ENCODE measurements at places on chromosomes 7 and 10.
A peak's percentile ranks its signal among the peaks of the same experiment; 100 is the strongest.

- no peak for DNase-seq
Measured at GRCh38 chr7:11749629-11750028, 82.4 kb downstream of the THSD7A start.

GRCh38 chr10:102230861-102231356 lies 4.8 kb downstream of the ELOVL3 start:
- peak; percentile 22 for DNase-seq

DNA sequence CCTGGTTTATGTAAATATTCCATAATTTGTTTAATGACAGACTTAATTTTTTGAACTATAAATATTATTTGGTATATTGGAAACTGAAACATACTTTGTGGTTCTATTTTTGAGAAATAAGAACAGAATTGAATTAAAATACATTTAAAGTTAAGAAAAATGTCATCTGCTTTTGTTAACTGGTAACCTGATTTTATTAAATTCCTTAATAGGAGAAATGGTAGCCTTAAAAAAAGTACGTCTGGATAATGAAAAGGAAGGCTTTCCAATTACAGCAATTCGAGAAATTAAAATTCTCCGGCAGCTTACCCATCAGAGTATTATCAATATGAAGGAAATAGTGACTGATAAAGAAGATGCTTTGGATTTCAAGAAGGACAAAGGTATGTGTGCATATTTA lies 51.6 kb downstream of the CDK13 start:
- DNase-seq, result no peak

- DNase-seq, result no peak
Measured at GRCh38 chr7:16465469-16466361, at the start of gene SOSTDC1. Gene SOSTDC1, minus strand, starts transcription at chr7:16465738. Its CDS starts 70 bp downstream, at chr7:16465668.

DNA sequence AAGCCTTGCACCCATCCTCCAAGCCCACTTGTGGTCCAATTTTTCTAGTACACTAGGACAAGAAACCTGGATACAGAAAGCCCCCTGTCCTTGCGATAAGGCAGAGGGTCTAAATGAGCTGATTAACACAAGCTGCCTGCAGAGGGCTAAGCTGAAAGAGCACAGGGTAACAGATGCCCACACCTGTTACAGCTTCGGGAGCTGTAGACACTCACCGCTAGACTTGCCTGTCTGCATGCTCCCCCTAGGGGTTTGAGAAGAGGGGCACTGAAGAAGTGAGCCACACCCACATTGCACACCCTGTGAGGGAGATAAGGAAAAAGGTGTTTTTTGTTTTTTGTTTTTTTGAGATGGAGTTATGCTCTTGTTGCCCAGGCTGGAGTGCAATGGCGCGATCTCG lies 386.5 kb upstream of the AUTS2 start:
- DNase-seq, result no peak

- DNase-seq, result no peak
Measured at GRCh38 chr7:37282927-37283326, 165.7 kb downstream of the ELMO1 start.

DNA sequence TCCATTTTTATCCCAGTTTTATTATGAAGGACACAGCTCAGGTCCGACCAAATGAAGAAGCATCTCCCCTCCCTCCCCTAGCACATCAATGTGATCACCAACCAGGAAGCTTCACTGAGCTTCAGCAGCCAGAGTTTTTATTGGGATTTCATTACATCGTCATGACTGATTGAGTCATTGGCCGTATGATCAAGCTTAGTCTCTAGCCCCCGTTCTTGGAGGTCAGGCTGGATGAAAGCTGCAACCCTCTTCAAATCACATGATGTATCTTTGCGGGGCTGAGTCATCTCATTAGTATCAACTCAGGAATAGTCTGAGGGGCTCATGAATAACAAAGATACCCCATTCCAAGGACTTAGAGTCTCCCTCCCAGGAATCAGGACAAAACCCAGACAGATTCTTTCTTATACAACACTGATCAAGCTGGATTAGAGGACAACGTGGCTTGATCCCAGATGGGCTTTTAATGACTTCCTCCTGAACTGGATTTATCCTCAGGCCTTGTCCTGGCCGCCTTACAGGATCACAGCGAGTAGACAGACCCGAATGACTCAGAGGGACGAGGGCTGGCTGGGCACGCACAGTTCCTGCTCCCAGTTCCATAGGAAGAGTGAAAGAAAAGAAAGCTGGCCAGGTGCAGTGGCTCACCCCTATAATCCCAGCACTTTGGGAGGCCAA lies 14.5 kb downstream of the LIMK1 start:
- DNase-seq, result no peak

DNA sequence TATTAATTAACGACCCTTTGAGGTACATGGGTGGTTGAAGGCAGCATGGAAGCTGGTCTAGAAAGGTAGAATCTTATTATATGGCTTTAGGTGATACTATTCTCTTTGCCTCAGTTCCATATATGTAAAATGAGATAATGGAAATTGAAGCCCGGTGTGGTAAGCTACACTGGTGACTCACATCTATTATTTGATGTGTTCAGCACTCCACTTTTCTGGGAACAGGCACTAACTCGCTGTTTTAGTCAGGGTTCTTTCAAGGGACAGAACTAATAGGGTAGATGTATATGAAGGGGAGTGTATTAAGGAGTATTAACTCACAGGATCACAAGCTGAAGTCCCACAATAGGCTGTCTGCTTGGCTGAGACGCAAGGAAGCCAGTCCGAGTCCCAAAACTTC lies 4.4 kb upstream of the TRUB1 start:
- DNase-seq, result no peak

- no peak for DNase-seq
Measured at GRCh38 chr7:10685040-10685439, 288.6 kb upstream of the PHF14 start.

- no peak for DNase-seq
Measured at GRCh38 chr7:90188281-90188680, 23.3 kb upstream of the STEAP2 start.

DNA sequence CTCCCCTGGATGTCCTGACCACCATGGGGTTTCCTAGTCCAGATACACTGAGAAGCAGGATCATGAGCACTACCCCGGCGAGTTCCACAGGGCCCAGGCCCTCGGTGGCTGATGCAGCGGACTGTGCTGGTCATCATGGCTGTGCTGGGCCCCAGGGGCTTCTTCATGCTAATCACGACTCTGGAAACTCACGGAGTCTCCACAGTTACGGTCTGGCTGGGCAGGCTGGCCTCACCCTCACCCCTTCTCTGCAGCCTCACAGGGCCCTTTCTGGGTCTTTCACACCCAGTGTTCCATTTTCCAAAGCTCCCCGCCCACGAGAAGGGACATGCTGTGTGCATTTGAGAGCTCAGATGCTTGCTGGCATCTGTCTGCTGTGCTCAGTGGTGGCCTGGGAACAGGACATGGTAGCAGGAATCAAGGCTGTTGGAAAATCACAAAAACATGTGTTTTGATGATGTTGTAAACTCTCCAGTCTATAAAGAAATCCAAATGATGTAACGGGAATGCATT lies 119.0 kb downstream of the PTPN20 start:
- DNase-seq, result no peak

- no peak for DNase-seq
Measured at GRCh38 chr10:25492680-25493079, 317.9 kb downstream of the GPR158 start.

DNA sequence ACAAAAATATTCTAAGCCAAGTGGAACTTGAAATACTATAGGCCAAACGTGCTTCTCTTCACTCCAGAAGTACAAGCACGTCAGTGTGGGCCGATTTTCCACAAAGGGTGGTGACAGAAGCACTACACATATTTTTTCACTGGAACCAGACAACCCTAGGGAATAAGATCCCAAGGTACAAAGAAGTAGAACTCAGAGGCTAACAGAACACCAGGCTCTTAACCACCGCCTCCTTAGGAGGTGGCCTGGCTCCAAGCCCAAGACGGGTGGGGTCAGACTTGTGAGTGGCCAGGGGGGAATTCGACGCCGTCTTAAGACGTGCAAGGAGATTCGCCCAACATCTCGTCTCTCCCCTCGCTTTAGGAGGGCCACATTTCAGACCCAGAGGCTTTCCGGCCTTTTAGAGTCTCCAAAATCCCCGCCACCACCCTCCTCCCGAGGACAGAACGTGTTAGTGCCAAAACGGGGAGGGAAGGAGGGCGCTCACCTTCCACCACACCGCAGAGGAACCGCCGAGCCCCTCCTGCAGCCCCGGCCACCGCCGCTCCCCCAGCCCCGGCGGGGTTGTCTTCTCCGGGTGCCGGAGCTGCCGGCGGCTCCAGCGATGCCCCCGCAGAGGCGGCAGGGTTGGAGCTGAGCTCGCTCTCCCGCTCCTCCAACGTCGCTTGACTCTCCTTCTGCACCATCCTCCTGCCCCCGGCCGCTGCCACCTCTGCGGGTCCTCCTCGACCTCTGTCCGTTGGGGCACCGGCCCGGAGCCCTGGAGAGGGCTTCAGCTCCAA lies 716 bp downstream of the OGA start:
- no peak for DNase-seq
